ENCODE measurements at places on chromosomes 1 and 21. TPM values are rescaled to one million over a fixed set of nuclear protein-coding genes. Genes with fewer than 3 reads are reported as not detected.

KRTAP12-2 gene
- total RNA-seq, result not detected

LGR6 gene
- total RNA-seq, result not detected

FHAD1 gene
- total RNA-seq, result 1.4 TPM

ANKRD34A gene
- 3.5 TPM for total RNA-seq

CSF1 gene
- 1.6 TPM for total RNA-seq

KIF14 gene
- total RNA-seq, result 0.22 TPM

SEMA6C gene
- total RNA-seq, result 23.9 TPM

S100A5 gene
- total RNA-seq, result not detected

DCDC2B gene
- total RNA-seq, result 1.6 TPM

ALPL gene
- total RNA-seq, result 4.1 TPM

TNFRSF4 gene
- 0.22 TPM for total RNA-seq

PEAR1 gene
- 0.15 TPM for total RNA-seq

ZC3H12A gene
- total RNA-seq, result 8.9 TPM

OR2M3 gene
- 0.09 TPM for total RNA-seq

DISP3 gene
- 0.46 TPM for total RNA-seq

RUSC1 gene
- 30.1 TPM for total RNA-seq

AHCTF1 gene
- total RNA-seq, result 50.4 TPM

SLAMF7 gene
- 0.18 TPM for total RNA-seq

CDKN2C gene
- 0.43 TPM for total RNA-seq

VTCN1 gene
- 0.54 TPM for total RNA-seq

SPRR3 gene
- not detected for total RNA-seq

FAM167B gene
- total RNA-seq, result 10.0 TPM

SRM gene
- total RNA-seq, result 60.1 TPM

IGSF3 gene
- 64.0 TPM for total RNA-seq

HSD3B2 gene
- total RNA-seq, result 0.45 TPM

CGN gene
- 0.39 TPM for total RNA-seq

S100A4 gene
- 2.4 TPM for total RNA-seq

HEYL gene
- total RNA-seq, result 0.36 TPM

LAMC1 gene
- 24.9 TPM for total RNA-seq

RUNX3 gene
- 0.19 TPM for total RNA-seq

SLAMF9 gene
- total RNA-seq, result not detected

SYNC gene
- 1.6 TPM for total RNA-seq

ATP5PB gene
- total RNA-seq, result 365 TPM

RGS8 gene
- 12.1 TPM for total RNA-seq

CLDN19 gene
- 0.70 TPM for total RNA-seq

BACE2 gene
- total RNA-seq, result 4.4 TPM

C2CD4D gene
- 0.21 TPM for total RNA-seq

MMP23B gene
- total RNA-seq, result 2.5 TPM

Measured in motor neuron (in vitro differentiated cells).